Suppressor macrophage treated with lipopolysaccharide for 4 hours (primary cell): ENCODE measurements at places on chromosomes 4 and X.

GRCh38 chrX:30649859-30650258 lies 3.4 kb upstream of the GK start:
- DNase-seq = peak; percentile 82

DNA sequence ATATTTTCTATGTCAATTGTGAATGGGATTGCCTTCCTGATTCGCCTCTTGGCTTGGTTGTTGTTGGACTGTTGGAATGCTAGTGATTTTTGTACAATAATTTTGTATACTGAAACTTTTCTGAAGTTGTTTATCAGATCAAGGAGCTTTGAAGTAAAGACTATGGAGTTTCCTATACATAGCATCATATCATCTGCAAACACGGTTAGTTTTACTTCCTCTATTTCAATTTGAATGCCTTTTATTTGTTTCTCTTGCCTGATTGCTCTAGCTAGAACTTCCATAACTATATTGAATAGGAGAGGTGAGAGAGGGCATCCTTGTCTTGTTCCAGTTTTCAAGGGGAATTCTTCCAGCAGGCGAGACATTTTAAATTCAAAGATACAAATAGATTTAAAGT lies 226.5 kb downstream of the FBXO8 start:
- DNase-seq = no peak

GRCh38 chrX:1659664-1660461 lies 45.0 kb downstream of the ASMT start:
- DNase-seq = no peak

GRCh38 chr4:26609868-26610267 lies 26.0 kb downstream of the TBC1D19 start:
- DNase-seq = no peak

DNA sequence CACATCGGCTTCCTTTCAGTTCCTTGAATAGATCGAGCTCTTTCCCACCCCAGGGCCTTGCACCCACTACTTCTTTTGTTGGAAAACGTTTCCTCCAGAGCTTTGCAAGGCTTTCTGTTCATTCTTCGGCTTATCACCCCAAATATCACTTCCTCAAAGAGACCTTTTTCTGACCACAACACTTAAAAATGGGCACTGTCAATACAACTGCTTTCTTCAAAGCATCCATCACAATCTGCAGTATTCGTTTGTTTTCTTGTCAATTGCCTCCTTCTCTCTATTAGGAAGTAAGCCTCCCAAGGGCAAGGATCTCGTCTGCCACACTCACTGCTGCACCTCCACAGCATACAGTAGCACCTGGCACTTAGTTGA lies 17.7 kb upstream of the CENPU start:
- DNase-seq = no peak

- DNase-seq = no peak
Observed at GRCh38 chr4:123786920-123787319, 390.3 kb downstream of the SPRY1 start.
